Amniotic stem cell (primary cell): ENCODE measurements at places on chromosomes 4 and X.

GRCh38 chr4:185833055-185833598 lies 21.1 kb upstream of the SORBS2 start:
- DNase-seq = no peak

- peak; percentile 7 for DNase-seq
These were observed at the start of gene GLRB for GRCh38 chr4:157075811-157076577. Gene GLRB (plus strand): TSS chr4:157076150. CDS start chr4:157078025, 1,875 bp downstream.

DNA sequence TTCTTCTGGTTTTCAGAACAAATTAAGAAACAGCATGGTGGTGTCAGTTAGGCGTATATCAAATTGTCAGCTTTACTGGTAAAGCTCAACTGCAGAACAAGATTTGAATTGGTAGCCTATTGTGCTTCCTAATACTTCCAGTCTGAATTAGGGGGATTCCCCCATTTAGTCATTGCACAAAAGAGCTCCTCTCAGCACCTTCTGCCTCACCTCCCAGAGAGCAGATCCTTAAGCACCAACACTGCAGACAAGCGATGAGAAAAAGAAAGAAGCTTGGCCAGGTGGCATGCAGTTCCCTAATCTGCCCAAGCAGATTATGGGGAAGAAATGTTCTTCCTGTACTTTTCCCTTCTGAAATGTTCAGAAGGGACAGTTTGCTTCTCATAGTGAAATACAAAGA lies 9.2 kb downstream of the MAP9 start:
- DNase-seq = no peak

DNA sequence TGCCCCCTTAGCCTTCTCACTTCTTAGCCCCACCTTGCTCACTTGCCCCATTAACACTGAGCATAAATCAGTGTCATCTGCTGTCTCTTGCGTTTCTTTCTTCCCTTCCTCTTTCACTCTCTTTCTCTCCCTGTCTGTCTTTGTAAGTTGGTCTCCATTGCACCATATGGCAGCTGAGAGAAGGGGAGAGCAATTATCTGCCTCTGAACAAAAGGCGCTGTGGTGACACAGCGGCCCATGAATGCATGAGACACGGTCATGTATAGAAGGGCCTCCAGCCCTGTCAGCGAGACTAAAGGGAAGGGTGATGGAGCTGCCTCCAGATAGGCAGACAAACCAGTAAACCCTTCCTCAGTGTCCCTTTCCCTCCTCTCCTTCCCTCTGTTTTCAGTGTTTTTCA lies 88.8 kb upstream of the PCDH18 start:
- no peak for DNase-seq

- no peak for DNase-seq
These were observed 35.8 kb upstream of the USP46 start for GRCh38 chr4:52694936-52695335.

GRCh38 chr4:76498550-76498949 lies 63.5 kb downstream of the SHROOM3 start:
- DNase-seq = no peak

- no peak for DNase-seq
These were observed 562.3 kb upstream of the DIPK2B start for GRCh38 chrX:45762699-45763647.

GRCh38 chrX:130497531-130497930 lies 95.7 kb downstream of the RBMX2 start:
- no peak for DNase-seq

DNA sequence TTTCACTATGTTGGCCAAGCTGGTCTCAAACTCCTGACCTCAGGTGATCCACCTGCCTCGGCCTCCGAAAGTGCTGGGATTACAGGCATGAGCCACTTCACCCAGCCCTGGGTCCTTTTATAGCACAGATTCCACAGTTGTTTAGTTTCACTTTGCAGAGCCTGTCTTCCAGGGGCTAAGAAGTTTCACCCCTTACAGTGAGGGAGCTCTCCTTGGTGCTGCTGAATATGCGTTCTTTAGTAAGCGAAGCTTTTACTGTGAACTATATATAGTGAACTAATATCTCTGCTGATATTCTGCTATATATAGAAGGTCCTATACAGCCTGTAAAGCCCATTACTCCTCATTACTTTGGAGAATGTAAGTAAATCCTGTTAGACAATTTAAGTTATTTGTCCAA lies 4.2 kb downstream of the TCEAL6 start:
- DNase-seq = no peak

GRCh38 chrX:74231625-74232024 lies 72.4 kb upstream of the ZCCHC13 start:
- no peak for DNase-seq

DNA sequence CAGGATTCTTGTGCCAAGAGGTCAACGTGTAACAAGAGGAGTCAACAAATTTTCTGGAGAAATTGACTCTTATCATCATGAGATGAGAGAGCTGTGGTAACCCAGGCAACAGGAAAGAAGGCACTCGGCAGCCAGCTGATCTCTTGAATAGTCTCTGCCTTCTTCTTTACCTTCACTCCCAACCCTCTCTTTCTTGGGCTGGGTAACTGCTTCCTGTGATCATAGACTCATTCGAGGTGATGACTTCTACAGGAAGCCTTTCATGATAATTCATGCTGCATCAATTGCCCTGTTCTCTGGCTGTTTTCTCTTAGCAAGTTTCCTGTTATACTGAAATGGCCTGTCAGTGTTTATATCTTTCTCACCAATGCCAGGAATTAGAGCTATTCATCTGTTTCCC lies 70.8 kb upstream of the FSTL5 start:
- no peak for DNase-seq

DNA sequence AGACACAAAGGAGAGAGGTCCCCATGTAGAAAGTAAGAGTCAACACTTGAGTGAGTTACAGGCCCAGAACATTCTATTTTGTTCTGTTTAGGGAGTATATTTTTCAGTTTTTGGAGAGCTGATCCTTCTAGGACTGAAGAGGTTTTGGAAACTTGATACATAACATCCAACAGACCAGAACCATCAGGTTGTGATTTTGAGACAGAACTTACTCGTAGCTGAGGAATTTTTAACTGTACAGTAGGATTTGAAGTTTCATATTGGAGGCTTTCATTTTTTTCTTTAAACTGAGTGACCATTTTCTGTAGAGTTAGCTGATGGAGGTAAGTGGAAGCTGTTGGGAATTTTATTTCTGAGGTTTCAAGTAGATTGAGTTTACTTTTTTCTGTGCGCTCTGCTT lies 73.3 kb downstream of the NCAPG start:
- no peak for DNase-seq

- DNase-seq = no peak
These were observed 40.5 kb upstream of the HSD17B10 start for GRCh38 chrX:53474707-53475106.

DNA sequence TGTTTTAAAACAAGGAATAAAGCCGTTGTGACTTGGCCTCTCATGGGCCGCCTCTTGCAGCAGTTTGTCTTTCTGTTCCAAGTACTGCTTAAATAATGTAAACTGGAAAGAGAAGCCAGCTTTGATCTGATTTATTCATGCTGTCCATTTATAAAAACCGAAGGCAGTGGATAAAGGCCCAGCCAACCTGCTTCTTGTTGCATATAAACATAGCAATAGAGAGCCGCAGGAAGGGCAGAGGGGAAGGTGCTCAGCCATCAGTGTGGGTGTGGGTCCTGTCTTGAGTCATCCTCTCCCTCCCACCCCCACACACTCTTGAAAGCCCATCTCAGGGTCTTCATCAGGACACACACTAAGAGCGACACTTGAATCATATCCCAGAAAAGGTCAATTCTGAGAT lies 187.9 kb upstream of the FAM9B start:
- DNase-seq = no peak

GRCh38 chrX:16992951-16993350 lies 46.5 kb downstream of the REPS2 start:
- DNase-seq = no peak

GRCh38 chr4:5098176-5098575 lies 46.9 kb downstream of the STK32B start:
- no peak for DNase-seq

DNA sequence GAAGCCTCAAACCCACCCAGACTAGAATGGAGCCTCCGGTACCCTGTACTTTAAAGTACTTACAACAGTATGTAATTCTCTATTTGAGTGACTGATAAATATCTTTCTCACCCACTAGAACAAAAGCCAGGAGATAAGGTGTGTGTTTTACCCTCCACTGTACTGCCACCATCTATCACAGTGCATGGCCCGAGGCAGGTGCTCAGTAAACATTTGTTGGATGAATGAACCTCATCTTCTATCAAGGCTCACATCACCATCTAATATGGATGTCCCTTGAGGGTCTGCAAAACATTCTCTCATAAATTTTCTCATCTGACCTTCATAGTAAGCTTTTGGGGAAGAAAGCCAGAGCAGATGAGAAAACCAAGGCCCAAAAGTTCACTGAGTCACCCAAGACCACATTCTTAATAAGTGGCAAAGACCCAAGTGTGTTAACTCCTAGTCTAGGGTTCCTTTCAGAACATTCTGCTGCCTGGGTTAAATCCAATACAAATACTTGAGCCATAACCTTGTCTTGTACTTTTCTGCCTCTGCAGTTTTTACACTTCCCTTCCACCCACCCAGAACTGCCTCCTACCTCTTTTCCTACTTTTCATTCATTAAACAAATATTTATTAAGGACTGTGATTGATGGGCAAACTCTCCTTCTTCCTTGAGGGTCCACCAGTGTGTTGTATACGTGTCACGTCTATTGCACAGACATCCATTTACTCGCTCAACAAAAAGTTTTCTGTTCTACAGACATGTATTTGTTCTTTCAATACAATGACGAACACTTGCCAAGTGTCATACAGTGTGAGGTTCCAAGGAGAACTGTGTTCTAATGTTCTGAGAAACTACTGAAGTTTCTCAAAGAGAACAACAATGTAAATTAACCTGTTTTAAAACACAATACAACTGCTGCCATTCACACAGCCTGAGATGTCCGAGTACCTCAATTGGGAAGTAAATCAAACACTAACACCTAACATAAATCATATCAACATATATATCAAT lies 35.7 kb downstream of the APBB2 start:
- peak; percentile 14 for DNase-seq

DNA sequence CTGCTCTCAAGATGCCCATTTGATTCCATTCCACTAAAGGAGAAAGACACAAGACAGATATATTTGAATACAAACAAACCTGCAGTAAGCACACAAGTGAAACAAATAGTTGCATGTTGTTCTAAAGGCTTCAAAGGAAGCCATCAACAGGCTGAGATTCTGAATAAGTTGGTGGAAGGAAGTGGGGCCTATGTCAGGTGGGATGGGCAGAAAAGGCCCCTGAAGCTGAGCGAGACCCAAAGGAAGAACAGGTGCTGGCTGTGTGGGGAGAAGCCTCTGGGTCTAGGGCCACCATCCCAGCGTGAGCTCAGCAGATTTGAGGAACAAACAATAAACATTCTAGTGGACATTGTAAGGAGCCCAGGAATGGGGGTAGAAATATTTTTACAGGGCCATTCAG lies 82.4 kb upstream of the PLAC8 start:
- DNase-seq = no peak

GRCh38 chrX:153853180-153853901 lies 23.0 kb upstream of the PDZD4 start:
- DNase-seq = no peak

DNA sequence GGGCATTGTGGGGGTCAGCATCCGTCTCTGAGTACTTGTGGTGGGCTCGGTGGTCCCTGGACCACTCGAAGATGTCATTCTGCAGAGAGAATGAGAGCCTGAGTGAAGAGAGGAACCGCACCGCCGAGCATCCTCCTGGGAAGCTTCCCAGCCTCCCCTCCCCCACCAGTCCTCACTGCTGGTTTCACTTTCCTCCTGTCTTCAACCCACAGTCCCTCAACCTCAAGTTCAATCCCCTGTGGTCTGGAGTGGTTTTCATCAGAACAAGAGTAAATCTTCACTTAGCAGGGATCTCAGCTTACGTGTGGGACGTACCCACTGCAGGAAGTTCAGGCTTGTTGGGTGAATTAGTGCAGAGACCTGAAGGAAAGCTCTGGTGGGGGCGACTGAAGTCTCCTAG lies 117.8 kb downstream of the SCD5 start:
- no peak for DNase-seq

GRCh38 chr4:40462326-40462725 lies 127.2 kb downstream of the CHRNA9 start:
- DNase-seq = no peak

DNA sequence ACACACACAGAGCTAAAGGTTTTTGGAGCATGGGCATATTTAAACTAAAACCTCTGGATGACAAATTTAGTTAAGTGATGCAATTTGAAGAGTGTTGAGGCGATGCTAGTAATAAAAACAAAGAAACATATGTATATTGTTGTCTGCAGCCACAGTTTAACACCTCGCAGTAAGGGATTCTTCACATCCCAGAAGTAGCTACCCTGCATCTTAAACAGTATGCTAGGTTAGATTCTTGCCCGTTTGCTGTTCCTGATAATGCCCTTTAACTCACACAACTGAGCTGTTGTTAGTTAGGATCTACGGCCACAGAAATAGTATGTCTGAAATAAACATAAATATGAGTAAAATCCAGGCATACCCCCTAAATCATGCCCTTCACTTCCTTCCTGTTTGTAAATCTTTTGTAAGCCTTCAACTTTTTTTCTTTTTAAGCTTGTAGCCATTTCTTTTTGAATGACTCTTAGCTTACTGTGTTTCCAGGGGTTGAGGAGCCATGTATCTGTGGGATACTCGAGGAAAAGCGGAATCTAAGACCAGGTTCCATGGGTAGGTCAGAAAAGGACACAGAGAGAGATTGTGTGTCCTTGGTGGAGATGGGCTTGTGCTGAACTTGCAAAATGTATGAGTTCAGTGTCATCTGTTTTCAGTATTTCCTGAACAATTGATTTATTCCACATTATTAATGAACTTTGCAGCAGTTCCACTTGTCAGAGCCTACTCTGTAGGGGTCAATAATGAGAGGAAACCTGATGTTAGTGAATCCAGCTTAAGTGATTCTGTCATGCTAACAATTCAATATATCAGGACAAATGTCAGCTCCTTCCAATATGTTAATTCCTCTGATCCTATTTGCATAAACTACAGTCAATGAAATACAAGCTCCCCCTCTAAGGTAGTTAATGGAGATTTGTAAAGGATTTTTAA lies 349.6 kb downstream of the GPAT3 start:
- no peak for DNase-seq

DNA sequence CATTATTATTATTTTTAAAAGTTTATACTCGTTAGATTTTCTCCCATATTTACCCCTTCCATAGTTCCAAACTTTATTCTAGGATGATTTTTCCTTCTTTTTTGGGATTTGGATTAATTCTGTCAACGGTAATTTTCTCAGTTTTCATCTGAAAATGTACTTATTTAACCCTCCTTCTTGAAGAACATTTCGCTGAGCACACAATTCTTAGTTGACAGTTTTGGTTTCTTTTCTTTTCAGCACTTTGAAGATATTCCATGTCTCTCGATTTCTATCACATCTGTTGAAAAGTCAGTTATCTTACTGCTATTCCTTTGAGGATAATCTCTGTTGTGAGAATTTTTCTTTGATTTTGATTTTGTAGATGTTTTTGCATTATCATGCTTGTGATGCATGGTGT lies 85.2 kb downstream of the SCLT1 start:
- DNase-seq = no peak

- no peak for DNase-seq
These were observed 1.3 kb upstream of the PLS3 start for GRCh38 chrX:115559672-115560071.

- DNase-seq = no peak
These were observed 74.8 kb upstream of the SLIT2 start for GRCh38 chr4:20176881-20177280.

GRCh38 chr4:98747393-98748091 lies 89.1 kb upstream of the TSPAN5 start:
- DNase-seq = no peak
